ENCODE measurements at places on chromosomes 6 and 20.

DNA sequence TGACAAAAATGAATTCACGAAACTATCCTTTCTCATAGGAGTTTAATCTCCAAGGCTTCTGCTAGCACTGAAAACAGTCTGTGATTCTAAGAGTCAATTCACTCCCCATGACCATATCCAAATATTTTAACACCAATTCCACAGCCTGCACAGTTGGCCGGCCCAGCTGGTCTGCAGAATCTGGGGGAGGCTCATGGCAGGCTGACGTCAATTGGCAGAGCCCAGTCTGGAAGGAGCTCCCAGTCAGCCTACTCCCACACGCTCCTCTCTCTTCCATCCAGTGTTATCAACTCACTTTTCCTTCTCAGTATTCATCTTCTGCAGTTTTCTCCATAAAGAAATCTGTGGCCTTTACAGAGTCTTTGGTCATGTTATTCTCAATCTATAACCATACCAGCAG is 111.0 kb downstream of the TBXT start:
- ATAC-seq = no peak

DNA sequence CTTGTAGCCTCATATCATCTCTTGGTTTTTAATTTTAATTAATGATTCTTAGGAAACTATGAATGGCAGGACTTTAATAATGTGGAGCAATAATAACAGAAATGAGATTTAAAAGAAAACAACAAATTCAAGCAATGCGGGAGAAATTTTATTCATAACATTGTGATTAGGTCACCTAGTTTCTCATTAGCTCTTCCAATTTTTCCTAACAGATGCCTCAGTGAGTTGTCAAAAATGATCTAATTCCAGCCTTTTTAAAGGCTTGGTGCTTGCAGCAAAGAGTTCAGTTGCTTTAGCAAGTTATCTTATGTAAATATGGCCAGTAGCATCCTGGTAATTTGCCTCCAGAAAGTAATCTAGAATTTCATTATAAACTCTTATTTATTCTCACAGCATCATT is 20.4 kb downstream of the PDE7B start:
- peak; percentile 67 for ATAC-seq

GRCh38 chr20:37354210-37355195 is 8.6 kb downstream of the SRC start:
- no peak for ATAC-seq

DNA sequence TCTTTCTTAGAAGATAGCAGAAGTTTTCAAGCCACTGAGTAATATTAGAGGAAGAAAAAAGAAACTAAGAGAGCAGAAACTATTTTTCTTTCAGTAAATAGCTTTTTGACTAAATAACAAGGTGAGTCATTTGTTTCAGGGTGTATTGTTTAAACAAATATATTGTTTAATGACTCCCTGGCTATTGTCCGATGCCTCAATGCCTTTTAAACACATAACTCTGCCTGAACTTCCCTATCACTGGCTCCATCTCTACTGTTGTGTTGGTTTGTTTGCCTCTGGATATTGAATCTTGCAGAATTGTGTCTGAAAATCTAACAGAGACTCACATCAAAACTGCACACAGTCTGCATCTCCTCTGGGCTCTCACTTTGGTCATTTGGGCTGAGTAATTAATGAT is 19.6 kb upstream of the CLIC5 start:
- ATAC-seq = no peak

GRCh38 chr6:129774697-129775447 is 64.9 kb upstream of the ARHGAP18 start:
- ATAC-seq = peak; percentile 99

DNA sequence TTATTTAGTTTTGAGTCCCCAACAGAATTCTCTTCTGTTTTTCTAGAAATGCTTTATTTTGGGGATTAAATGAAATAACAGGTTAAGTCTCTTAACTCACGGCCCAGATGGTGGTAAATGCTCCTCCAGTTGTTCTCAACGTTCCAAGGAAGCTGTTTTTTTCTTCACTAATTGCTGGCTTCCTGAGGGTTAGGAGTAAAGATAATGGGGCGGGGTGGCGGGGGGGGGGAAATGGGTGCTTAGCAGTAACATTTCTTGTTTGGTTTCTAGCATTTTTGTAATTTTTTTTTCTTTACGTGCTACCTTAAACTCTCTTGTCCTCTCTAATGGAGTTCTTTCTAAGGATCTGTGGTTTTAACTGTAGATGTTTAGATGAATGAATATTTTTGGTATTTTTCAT is 2.2 kb downstream of the SRSF3 start:
- no peak for ATAC-seq

- ATAC-seq = no peak
These were observed 308.8 kb upstream of the SOX4 start for GRCh38 chr6:21284706-21285105.

DNA sequence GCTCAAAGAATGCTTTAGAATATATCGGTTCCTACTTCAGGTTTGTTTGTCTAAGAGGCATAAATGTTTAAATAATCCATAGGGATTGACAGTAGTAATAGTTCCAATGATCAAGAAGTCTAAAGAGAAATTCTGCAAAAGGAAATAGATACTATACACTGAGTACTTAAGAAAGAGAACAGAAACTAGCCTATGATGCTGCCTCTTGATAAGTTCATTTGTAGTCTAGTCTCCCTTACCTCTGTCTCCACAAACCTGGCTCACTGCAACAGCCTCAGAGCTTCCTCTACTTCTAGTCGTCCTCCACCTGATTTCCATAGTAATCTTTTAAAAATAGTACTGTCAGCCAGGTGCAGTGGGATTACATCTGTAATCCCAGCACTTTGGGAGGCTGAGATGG is 511.8 kb downstream of the LMBRD1 start:
- ATAC-seq = no peak

GRCh38 chr20:10074513-10074912 is 39.7 kb downstream of the ANKEF1 start:
- ATAC-seq = peak; percentile 96

- peak; percentile 89 for ATAC-seq
These were observed 174.4 kb upstream of the RIN2 start for GRCh38 chr20:19583532-19584175.

DNA sequence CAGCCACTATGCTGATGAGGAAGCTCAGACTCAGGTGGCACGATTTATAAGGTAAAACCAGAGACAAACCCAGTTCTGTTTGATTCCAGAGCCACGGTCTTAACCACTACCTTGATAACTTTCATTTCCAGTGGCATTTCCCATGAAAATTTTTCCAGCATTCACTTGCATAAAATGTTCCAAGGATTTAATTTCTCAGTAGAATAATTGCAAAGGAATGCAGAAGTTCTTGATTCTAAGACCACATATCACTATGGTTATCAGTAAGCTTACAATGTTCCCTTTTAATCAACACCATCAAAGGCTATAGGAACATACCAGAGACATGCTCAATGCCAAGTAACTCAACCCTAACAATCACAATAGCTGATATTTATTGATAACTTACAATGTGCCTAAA is 306.0 kb upstream of the HS3ST5 start:
- no peak for ATAC-seq

DNA sequence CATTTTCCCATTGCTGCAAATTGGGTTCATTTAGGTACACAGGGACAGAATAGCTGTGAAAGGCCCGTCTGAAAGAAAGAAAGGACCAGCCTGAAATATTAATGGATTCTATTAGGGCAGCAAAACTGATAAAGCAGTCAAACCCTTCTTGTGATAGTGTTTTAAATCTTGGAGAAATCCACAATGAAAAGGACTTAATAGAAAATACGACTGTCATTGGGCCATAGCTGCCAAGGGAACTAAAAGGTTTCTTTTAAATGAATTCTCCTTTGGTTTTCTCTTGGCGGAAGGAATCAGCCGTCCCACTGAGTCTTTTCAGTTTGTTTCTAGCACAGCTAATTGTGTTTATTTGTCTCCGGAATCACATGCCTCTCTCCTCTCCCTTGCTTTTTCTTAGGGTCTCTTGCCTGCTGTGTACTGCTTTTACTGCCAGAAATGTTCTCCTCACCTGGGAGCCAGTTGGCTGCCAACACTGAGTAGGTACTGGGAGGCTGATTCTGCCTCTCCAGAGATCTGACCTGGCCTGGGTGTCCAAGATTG is 11.3 kb downstream of the PAQR8 start:
- no peak for ATAC-seq

DNA sequence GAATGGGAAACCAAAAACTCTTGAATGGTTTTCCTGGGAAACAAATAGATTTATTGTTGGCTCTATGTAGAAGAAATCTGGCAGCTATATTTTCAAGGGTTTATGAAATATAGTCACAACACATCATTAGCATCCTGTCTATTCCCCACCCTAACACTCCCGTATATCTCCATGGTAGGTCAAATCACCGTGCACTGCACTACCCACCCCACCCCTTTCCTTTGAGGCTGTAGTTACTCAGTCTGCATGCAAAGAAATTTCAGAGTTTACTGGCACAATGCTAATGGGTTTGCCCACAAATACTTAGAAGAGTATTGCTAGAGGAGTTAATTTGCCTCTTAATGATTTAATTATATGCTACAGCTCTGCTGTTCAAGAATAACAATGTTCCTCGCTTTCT is 329.1 kb upstream of the TSHZ2 start:
- no peak for ATAC-seq

- ATAC-seq = no peak
These were observed 150.7 kb downstream of the CD24 start for GRCh38 chr6:106823732-106824351.

GRCh38 chr20:62577490-62577836 is 64.8 kb upstream of the SLCO4A1 start:
- ATAC-seq = no peak

DNA sequence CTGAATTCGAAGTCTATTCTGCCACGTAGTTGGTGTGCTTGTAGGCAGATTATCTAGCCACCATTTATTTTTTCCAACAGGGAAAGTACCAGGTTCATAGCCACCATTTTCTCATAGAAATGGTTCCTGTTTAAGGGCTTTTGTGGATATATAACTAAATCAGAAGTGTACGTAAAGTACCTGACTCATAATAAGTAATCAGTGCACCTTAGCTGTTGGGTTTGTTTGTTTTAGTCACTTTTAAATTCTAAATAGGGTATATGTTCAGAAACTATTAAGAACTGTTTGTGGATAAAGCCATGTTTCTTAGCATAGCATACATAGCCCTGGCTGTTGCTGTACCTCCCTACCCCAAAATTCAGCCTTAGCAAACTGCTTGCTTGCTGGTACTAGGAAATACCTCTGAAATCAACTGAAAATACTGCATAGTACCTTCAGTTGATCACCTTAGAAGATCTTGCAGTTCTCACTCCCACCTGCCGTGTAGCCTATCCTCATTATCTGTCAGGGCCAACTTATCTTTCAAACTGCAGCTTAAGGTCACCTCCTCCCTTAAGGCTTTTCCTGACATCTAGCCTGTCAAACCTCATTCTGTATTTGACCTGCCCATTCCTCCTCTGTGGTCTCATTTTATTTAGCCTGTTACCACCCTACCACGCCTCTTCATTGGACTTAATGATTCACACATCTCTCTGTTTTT is 44.6 kb upstream of the COL10A1 start:
- ATAC-seq = no peak

DNA sequence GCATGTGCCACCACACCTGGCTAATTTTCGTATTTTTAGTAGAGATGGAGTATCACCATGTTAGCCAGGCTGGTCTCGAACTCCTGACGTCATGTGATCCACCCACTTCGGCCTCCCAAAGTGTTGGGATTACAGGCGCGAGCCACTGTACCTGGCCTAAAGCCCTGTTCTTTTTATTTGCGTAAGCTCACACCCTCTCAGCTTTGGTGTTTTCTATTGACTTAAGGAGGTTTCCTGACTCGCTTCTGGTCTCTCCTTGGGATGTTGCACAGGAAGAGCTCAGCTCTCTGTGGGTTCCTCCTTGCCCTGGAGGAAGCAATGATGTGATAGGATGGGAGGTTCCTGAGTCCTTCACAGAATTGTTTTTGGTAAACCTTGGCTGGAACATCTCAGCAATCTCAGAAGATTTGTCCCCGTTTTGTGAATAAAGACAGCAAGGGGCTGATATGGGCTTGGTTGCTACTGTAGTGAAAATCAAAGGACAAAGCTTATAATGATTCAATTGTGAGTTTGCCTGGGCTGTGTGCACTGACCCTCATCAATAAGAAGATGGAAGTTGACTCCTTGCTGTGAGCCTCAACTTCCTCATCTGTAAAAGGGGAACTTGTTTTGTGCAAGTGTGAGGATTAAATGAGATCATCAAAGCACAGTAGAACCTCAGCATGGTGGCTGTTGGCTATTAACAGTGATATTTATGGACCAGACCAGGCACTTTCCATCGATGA is 27.0 kb downstream of the TOX2 start:
- no peak for ATAC-seq

- peak; percentile 88 for ATAC-seq
These were observed 85.1 kb downstream of the CLIC5 start for GRCh38 chr6:45930420-45931040.

DNA sequence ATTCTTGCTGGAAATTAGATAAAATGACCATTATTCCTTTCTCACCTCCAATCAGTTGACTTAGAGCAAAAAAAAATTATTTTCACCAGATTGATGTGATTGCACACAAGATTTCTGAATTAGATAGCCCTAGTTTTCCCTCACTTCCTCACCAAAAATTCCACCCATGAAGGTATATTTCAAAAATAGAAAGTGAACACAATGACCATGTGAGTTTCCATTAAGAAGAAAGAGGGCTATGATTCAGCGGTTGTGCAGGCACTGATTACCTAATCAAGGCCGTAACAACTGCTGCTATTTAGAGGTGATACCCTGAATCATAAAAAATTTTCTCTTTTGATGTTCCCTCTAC is 19.5 kb upstream of the RALGAPA2 start:
- no peak for ATAC-seq

DNA sequence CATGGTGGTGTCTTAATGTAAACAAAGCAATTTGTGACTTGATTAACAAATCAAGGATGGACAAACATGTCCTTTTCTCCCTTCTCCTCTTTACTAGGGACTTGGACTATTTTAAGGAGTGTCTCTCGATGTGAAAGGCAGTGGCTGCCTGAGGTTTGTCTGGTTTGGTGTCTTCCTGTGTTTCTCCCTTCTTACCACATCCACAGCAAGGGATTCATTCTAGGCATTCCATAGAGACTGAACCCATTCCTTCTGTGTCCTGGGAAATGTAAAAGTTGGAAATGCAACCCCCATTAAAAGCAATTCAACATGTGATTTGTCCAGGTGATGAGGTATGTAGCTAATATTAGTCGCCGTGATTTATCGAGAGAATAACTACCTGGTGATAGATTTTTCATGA is 15.9 kb downstream of the NRN1 start:
- no peak for ATAC-seq

GRCh38 chr6:109791301-109791700 is 100.2 kb downstream of the FIG4 start:
- no peak for ATAC-seq

- peak; percentile 52 for ATAC-seq
These were observed 117.9 kb downstream of the JARID2 start for GRCh38 chr6:15363523-15364400.

GRCh38 chr6:85945459-85946185 is 302.9 kb upstream of the SYNCRIP start:
- no peak for ATAC-seq

GRCh38 chr20:18237682-18238081 is 50.6 kb upstream of the ZNF133 start:
- ATAC-seq = no peak

- ATAC-seq = no peak
These were observed 502 bp upstream of the HACE1 start for GRCh38 chr6:104860221-104860620.

- no peak for ATAC-seq
These were observed 5.1 kb downstream of the PRND start for GRCh38 chr20:4726710-4727397.
